ENCODE measurements at places on chromosomes 6 and 20.

GRCh38 chr6:133040094-133040802 is 200.9 kb upstream of the EYA4 start:
- DNase-seq: peak; percentile 55

- no peak for DNase-seq
These were observed 372.8 kb downstream of the BTBD9 start for GRCh38 chr6:38266921-38267354.

GRCh38 chr6:445571-446417 is 54.2 kb downstream of the IRF4 start:
- no peak for DNase-seq

DNA sequence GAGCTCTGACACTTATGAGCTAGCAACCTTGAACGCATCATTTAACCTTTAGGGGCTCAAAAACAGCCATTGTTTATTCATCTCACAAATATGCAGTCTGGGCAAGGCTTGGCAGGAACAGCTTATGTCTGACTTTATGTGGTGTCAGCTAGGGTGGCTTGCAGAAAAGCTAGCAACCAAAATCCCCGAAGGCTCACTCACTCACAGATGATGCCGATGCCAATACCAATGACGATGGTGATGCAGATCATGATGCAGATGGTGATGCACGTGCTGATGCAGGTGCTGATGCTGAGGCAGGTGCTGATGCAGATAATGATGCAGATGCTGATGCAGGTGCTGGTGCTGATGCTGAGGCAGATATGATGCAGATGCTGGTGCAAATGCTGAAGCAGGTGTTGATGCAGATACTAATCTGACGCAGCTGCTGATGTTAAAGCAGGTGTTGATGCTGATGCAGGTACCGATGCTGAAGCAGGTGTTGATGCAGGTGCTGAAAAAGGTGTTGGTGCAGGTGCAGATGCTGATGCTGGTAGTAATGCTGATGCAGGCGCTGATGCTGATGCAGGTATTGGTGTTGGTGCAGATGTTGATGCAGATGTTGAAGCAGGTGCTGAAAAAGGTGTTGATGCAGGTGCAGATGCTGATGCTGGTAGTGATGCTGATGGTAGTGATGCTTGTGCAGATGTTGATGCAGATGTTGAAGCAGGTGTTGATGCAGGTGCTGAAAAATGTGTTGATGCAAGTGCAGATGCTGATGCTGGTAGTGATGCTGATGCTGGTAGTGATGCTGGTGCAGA is 195.6 kb downstream of the NFATC2 start:
- DNase-seq: no peak

- DNase-seq: no peak
These were observed 92.7 kb downstream of the EYA4 start for GRCh38 chr6:133333852-133334251.

GRCh38 chr20:7841291-7841970 is 98.8 kb downstream of the HAO1 start:
- DNase-seq: no peak

GRCh38 chr20:47934761-47935160 is 149.5 kb upstream of the SULF2 start:
- no peak for DNase-seq

- DNase-seq: no peak
These were observed 151.6 kb downstream of the PRIM2 start for GRCh38 chr6:57469072-57469471.

- no peak for DNase-seq
These were observed 110.2 kb downstream of the NKAIN2 start for GRCh38 chr6:123913863-123914262.

GRCh38 chr20:25676164-25676809 is 20.4 kb downstream of the ZNF337 start:
- no peak for DNase-seq

DNA sequence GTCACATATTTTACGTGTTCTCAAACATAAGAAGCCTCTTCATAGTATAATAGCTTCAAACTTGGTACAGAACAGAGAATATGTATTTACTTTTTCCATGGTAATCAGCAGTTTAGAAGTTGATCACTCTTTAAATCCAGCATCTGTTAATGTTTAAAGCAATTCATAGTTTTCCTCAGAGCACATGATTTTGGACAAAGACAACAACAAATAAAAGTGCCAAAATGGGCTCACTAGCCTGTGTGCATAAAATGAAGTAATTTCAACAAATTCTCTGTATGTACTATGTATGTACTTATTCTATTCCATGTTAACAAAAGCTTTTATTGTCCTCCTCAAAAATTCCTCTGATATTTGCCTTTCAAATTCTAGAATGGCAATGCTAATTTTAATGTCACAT is 38.1 kb upstream of the UST start:
- DNase-seq: peak; percentile 58

DNA sequence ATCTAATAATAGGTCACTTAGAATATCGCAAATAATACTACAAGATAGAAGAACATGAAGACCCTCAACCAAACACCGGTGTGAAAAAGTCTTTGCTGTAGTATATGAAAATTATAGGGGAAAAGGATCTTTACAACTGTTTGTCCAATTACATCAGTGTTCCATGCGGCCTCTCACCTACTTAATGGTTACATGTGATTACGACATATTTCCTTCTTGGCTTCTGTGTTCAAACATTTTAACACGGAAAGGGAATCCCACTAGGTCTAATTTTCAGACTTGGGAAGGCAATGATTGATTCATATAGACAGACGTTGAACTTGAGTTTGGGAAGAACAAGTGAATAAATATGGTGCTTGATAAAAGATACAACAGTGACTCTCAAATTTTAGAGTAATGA is 273.4 kb downstream of the KIF16B start:
- DNase-seq: no peak

DNA sequence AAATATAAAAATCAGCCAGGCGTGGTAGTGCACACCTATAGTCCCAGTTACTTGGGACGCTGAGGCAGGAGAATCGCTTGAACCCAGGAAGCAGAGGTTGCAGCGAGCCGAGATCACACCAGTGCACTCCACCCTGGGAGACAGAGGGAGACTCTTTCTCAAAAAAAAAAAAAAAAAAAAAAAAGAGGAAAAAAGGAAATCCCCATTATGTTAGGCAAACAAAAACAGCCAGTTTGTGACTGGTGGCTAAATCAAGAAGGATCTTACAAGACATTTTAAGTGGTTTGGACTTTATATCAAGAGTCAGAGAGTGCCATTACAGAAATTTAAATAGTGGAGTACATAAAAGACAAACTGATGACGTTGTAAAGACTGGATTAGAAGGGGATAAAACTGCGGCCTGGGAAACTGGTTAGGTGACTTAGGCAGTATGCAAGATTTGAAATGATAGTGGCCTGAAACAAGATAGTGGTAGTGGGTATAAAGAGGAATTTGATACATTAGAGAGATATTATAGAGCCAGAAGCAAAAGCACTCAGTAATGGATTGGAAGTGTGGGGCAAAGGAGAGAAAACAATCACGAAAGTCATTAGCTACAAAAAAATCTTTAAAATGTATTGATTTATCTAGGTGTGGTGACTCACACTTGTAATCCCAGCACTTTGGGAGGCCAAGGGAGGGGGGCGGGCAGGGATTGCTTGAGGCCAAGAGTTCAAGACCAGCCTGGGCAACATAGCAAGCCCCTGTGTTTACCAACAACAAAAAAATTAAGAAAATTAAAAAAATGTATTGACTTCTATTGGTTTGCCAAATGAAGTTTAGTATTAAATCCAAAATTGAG is 1.7 kb upstream of the MYO6 start:
- peak; percentile 24 for DNase-seq

DNA sequence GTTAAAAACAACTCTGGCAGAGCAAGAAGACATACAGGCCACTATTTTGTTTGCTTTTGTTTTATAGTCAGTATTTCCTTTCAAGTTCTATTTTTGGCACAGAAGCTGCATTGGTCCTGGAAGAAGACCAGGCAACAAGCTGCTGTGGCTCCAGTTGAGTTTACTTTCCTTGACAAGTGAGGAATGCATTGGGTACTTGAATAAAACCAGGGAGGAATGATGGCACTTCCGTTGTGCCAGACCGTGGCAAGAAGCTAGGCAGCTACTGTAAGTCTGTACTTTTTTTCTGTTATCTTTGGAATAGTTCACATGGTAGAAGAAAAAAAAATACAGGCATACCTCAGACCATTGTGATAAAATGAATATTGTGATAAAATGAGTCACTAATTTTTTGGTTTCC is 66.3 kb downstream of the NCOA3 start:
- DNase-seq: peak; percentile 44

GRCh38 chr6:44788387-44788981 is 401.0 kb downstream of the CDC5L start:
- no peak for DNase-seq

- DNase-seq: no peak
These were observed 58.7 kb downstream of the RALY start for GRCh38 chr20:34052414-34052813.

- DNase-seq: no peak
These were observed 188.1 kb upstream of the CEP162 start for GRCh38 chr6:84415517-84415916.

DNA sequence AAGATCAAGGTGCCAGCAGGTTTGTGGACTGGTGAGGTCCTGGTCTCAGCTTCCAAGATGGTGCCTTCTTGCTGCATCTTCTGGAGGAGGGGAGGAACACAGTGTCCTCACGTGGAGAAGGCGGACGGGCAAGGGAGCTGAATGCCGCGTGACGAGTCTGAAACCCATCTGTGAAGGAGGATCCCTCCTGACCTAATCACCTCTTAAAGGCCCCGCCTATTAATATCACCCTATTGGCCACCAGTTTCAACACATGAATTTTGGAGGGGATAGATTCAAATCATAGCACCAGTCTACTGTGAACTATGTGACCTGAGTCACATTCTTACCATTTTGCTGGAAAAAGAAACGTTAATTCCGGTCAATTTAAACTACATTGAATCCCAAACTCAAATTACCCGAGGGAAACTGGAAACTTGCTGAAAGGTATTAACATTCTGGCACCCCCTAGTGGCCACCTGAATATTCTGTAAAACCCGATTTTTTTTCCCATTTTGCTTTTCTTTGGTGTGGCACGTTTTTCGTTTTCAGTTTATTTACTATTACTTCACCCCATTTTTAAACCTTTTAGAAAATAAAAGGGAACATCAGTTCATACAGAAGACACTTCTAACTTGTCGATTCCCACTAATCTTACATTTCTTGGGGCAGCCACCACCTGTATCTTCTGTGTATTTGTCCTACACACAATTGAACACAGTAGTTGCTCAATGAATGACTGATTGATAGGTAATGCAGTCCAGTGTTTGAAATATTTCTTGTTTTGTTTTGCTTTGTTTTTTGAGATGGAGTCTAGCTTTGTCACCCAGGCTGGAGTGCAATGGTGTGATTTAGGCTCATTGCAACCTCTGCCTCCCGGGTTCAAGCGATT is 17.9 kb upstream of the CCDC170 start:
- DNase-seq: peak; percentile 69

- DNase-seq: no peak
These were observed 38.7 kb downstream of the DOK5 start for GRCh38 chr20:54514028-54514607.

DNA sequence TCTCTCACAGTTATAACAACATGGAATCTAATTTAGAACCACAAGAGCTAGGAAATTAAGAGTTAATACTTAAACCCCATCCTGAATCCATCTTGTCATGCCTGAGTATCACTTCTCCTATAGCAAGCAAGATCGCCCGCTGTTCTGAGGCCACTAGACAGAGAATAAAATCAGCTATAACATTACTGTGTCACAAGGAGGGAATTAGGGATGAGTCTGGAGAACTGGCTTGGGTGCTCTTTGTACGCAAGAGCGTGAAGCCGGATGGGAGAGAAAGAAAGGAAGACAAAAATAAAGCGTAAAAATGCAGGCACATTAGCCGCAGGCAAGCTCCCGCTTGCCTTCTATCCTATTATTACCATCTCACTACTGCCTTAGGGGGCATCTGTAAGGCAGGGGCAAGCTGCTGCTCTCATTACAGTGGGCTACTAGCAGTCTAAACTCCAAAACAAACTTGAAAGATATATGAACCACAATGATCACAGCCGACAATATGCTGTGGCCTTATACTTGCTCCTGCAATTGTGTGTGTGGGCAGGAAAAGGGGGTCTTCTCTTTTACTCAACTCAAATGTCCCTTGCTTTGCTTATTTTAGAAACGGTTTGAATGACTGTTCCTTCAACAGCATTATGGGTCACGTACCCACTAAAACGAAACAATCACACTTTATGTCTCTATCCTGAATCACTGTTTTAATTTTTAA is 81.9 kb downstream of the GJA10 start:
- DNase-seq: no peak

DNA sequence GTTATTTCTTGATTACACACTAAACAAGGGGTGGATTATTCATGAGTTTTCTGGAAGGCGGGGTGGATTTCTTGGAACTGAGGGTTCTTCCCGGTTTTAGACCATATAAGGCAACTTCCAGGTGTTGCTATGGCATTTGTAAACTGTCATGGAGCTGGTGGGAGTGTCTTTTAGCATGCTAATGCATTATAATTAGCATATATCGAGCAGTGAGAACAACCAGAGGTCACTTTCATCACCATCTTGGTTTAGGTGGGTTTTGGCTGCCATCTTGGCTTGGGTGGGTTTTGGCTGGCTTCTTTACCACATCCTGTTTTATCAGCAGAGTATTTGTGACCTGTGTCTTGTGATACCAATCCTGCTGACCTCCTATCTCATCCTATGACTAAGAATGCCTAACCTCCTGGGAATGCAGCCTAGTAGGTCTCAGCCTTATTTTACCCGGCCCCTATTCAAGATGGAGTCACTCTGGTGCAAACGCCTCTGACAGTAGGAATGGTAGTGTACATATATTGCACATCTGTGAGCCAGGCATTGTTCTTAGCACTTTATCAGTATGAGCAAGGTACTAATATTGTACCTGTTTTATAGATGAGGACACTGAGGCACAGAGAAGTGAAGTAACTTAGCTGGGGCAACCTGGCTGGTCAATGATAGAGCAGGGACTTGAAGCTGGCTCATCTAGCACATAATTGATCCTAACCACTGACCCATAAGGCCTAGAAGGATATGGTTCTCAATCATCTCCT is 203.7 kb downstream of the NFATC2 start:
- DNase-seq: no peak

DNA sequence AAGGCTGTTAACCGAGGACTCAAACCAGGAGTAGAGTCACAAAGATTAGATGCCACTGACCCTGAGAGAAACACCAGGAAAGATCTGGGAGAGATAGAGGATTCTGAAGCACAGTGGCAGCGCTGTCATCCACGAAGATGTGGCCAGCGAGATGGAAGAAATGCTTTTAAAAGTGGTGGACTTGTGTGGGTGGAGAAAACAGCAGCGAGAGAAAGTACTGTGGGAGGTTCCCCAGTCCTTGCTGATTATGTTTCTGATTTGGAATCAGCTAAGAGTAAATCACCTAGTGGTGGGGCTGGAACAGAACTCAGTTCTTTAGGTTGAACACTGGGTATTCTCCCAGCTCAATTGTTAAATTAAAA is 435 bp upstream of the ZNF322 start:
- no peak for DNase-seq

- no peak for DNase-seq
These were observed 50.5 kb downstream of the SAMD5 start for GRCh38 chr6:147559006-147559405.

Data from tongue (tissue), 3 donors.